ENCODE measurements at places on chromosomes 12 and 14. TPM values are rescaled to one million over a fixed set of nuclear protein-coding genes. Genes with fewer than 3 reads are reported as not detected.

Gene SSPN
- 0.34 TPM for total RNA-seq

Gene IQSEC3
- total RNA-seq, result not detected

Gene SPTB
- 0.91 TPM for total RNA-seq

Gene MIP
- not detected for total RNA-seq

Gene CCDC92
- total RNA-seq, result 18.0 TPM

Gene DPF3
- 0.22 TPM for total RNA-seq

Gene HAL
- 0.36 TPM for total RNA-seq

Gene OR5AU1
- not detected for total RNA-seq

Gene LMO3
- total RNA-seq, result not detected

Gene EDDM3A
- total RNA-seq, result not detected

Gene AICDA
- total RNA-seq, result 0.31 TPM

All from A549 treated with ZK216348 at 1 μM for 4 hours (cell line).